ENCODE measurements at places on chromosomes 1 and 21.

DNA sequence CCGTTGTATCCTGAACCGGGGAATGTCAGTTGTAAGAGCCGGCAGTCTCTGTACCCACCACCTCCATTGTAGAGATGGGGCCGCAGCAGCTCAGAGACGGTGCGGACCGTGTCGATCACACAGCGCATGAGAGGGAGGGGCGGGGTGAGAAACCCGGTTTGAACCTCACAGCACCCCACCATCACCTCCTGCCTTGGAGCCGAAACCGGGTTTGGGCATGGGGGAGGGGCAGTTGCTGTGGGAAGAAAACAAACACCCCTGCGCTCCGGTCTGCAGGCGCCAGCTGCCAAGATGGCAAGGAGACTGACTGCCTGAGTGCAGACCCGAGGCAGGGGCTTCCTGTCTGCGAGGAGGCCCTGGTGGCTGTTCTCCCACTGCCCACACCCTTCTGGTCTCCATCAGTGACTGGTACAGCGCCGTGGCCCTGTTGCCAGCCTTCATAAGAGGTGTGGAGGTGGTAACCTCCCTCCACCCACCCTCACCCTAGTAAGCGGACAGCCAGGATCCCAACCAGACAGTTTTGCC is 69.2 kb upstream of the SSBP3 start:
- peak; percentile 71 for DNase-seq

DNA sequence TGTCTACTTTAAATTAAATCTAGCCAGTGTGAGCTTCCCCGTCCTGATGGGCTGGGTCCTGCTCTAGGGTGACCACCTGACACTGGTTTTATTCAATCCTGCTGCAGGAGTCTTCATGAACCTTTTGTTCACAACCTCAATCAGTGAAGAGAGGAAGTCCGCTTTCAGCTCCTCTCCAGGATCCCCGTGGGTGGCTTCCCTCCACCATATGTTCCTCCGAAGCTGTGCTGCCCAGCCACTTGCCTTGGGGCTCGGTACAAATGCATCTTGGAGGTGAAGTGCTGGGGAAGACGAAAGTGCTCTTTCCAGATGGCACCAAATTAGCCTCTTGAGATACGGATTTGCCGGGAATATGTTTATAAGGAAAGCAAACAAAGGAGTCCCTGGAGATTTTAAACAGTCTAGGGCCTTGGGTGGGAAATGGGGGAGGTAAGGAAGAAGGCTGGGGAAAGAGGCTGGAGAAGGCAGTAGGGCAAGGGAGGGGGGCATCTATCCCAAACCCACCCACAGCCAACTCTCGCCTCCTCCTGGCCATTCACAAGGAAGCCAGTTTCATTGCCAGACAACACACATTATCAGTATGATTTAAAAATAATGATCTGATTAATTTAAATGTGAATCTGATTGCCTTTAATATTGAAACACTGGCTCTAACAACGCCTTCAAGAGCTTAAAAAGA is 430.8 kb downstream of the DISC1 start:
- DNase-seq, result no peak

- no peak for DNase-seq
Measured at GRCh38 chr1:233704170-233704897, 90.4 kb downstream of the KCNK1 start.

DNA sequence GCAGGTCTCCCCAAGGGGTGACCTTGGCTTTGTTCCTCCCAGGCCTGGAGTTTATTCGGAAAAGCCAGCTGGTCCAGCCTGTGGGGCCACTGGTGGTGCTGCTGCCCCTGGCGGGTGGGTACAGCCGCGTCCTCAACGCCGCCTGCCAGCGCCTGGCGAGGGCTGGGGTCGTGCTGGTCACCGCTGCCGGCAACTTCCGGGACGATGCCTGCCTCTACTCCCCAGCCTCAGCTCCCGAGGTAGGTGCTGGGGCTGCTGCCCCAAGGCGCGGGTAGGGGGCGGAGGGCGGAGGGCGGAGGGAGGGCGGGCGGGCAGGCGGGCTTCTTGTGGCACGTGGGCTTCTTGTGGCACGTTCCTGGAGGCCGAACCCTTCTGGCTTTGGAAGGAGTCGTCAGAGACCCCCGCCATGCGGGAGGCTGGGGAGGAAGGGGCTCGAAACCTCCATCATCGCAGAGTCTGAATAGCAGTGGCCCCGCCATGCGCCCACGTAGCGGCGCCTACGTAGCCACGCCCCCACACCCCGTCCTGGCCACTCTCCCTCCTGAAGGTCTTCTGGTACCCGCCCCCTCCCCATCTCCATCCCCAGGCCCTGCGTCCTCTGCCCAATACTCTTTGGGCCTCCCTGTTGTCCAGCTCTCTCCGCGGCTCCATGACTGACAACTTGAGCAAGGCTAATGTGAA is 16.7 kb downstream of the PCSK9 start:
- no peak for DNase-seq

- DNase-seq, result no peak
Measured at GRCh38 chr1:174965362-174966007, 34.3 kb upstream of the CACYBP start.

- no peak for DNase-seq
Measured at GRCh38 chr1:180632326-180633056, 669 bp downstream of the XPR1 start.

- no peak for DNase-seq
Measured at GRCh38 chr1:234926264-234926558, 202.4 kb downstream of the TOMM20 start.

DNA sequence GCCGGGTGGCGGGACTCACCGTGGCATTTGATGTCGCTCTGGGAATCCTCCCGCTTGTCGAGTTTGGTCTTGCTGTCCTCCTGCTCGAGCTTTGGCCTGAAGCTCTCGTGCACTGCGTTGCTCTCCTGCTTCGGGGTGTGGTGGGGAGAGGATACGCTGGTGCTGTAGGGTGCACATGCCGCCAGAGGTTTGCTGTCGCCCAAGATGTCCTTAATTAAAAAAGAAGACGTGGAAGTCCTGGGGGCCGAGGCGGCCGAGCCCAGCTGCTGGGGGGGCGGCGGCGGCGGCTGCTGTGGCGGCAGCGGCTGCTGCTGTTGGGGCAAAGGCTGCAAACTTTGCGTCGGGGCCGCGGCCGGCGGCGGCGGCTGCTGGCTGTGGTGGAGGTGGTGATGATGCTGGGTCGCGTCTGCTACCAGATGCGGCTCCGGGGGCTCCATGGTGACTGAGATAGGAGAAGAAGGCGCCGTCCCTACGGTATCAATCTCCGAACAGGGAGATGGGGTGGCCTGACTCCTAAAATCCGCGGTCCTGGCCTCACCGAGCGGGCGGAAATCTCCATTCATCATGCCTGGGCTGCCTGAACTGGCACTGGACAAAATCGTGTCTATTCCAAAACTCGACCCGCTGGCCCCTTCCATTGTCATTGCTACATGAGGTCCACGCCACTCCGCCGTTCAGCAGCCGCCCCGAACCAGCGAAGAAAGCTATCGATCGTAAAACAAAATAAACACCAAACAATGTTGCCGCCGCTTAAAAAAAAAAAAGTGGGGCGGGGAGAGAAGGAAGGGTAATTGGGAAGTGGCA is at the start of gene BARHL2:
Gene BARHL2, minus strand, starts transcription at position 751 of the 804 bp plus-strand sequence. Its CDS starts 107 bp downstream, at position 644.
- DNase-seq, result no peak

- no peak for DNase-seq
Measured at GRCh38 chr1:10173582-10173981, 36.8 kb upstream of the KIF1B start.

DNA sequence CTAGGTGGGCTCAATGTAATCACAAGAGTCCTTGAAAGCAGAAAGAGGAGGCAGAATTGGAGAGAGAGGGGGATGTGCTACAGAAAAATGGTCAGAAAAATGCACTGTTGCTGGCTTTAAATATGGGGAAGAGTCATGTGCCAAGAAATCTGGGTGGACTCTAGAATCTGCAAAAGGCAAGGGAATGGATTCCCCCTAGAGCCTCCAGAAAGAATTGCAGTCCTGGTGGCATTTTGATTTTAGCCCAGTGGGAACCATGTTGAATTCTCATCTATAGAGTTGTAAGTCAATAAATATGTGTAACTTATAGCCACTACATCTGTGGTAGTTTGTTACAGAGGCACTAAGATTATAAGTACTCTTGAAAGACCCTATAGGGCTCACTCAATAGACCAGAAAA is 210.3 kb downstream of the ASTN1 start:
- DNase-seq, result no peak

GRCh38 chr21:32167513-32167912 is 111.3 kb downstream of the MIS18A start:
- DNase-seq, result no peak

- no peak for DNase-seq
Measured at GRCh38 chr1:62280150-62280549, 39.1 kb downstream of the KANK4 start.

GRCh38 chr1:64243757-64244080 is 40.3 kb downstream of the UBE2U start:
- DNase-seq, result no peak

DNA sequence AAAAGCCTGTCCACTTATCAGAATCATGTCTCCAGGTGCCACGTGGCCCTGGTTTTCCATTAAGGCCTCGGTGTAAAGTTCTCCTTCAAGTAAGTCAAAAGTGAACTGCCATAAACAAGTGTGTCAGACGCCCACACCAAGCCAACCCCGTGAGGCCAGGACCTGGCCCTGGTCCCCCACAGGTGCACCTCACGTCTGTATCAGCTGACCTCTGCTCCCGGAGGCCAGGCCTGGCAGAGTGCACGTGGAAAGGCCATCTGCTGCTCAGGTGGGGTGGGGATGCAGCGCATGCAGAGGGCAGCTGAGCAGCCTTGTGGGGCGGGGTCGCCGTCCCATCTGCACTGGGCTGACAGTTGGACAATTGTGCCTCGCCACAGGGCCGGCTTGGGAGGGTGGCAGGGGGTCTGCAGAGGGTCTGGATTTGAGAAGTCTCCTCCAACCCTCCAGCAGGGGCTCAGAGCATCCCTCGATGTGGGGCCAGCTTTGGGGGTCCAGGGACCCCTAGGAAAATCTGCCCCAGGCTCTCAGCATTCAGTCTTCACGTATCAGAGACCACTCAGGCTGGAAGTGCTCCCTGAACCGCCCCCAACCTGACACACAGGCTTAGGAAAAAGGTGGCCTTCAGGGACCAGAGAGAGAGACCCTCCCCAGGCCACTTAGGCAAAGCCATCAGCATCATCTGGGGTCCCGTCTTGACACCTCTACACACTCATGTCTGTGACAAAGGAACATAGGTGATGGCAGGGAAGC is 3.0 kb downstream of the SLC19A1 start:
- DNase-seq, result peak; percentile 56

DNA sequence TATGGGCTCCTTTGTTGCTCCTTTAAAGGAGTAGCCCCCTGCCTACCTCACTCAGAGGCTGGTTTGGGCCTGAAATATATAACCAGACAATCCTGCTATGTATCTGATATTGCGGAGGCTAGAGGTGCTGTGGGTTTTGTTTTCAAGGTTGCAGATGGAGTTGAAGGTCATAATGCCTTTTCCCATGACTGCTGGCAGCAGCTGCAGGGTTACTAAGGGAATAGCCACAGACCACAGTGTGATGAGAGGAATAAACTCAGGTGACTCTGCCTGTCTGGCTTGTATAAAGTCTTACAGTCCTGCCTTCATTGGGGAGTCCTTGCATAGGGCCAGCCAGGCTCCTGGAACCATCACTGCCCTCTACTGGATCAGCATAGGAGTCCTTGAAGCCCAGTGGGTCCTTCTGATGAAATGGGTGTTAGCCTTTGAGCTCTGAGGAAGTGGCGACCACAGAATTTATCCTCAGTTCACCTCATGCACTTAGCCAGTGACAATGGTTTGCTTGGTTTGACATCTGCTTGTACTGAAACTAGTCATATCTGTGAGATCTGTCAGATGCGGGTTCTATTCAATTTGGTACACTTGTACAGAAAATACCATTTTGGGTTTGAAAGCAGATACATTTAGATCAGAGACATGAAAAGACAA is 174.4 kb upstream of the HMCN1 start:
- peak; percentile 70 for DNase-seq

Measured in activated CD8-positive, alpha-beta memory T cell treated with anti-CD3 and anti-CD28 coated beads for 24 hours (primary cell).